HFFc6 (cell line): ENCODE measurements at places on chromosomes 1 and 21. TPM values are rescaled to one million over a fixed set of nuclear protein-coding genes. Genes with fewer than 3 reads are reported as not detected.

Gene NBPF20
- total RNA-seq: 1.8 to 2.8 TPM (median 2.2 TPM) in 3 replicates

Gene GPR157
- total RNA-seq: 5.8 to 10.0 TPM (median 9.8 TPM) in 3 replicates

Gene CLDN8
- total RNA-seq: not detected in 3 replicates

DNA sequence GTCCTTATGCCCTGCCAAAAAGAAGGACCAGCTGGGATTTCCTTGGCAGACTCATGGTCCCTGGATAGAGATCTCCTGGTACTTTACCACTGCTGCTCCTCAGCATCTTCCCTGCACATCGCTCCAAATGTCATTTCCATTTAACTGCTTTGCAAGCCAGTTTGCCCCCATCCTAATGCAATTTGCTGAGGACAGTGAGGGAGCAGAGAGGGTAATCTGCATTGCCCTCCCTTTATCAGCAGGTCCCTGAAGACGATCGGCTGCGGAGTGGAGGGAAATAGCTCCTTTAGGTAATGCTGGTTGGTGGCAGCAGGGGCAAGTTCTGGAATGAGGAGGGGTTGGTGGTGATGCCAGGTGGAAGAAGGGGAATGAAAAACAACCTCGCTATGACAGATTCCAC, 2.7 kb downstream of the PLXNA2 start:
- H3K36me3 ChIP-seq: peaks cover 4% of the 10 kb centered on the region; the same call in 1 of the 2 replicates
- H3K27ac ChIP-seq: peak overlapping the region; percentile 47; the same call in 1 of the 2 replicates
- peak overlapping the region; percentile 93 for H3K4me3 ChIP-seq
- peaks cover 74% of the 10 kb centered on the region for H3K4me1 ChIP-seq

DNA sequence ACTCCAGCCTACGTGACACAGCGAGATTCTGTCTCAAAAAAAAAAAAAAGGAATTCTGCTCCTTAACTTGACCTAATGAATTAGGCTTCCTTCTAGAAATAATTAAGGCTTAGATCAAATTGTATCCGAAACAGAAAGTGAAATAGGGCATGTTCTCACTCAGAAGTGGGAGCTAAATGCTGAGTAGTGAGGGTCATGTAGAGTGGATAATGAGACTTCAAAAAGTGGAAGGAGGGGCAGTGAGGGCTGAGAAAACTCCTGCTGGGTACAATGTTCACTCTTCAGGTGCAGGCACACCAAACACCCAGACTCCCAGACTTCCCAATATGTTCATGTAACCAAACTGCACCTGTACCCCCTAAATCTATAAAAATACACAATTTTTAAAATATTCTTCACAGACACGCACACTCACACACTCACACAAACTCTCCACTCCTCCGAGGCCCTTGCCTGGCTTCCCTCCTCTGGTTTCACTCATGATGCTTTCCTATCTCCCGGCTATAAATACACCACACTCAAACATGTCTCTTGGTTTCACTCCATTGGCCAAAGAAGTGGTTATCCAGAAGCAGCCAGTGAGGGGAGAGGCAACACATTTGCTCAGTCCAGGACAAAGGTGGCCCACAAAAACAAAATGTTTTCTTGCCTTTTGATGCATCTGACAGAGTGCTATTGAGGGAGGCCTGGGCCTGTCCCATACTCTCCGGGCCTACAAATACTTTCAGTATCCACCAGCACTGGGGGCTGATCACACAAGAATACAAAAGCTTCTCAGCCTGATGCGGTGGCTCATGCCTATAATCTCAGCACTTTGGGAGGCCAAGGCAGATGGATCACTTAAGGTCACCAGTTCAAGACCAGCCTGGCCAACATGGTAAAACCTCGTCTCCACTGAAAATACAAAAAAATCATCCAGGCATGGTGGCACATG, 249.2 kb downstream of the TOMM20 start:
- no peaks in the 10 kb centered on the region; the same call in none of the 2 replicates for H3K27me3 ChIP-seq
- peaks cover 8% of the 10 kb centered on the region; the same call in 1 of the 2 replicates for H3K4me1 ChIP-seq
- no peak for DNase-seq

Gene USH2A
- 0.05 to 0.09 TPM (median 0.05 TPM) in 3 replicates for total RNA-seq

DNA sequence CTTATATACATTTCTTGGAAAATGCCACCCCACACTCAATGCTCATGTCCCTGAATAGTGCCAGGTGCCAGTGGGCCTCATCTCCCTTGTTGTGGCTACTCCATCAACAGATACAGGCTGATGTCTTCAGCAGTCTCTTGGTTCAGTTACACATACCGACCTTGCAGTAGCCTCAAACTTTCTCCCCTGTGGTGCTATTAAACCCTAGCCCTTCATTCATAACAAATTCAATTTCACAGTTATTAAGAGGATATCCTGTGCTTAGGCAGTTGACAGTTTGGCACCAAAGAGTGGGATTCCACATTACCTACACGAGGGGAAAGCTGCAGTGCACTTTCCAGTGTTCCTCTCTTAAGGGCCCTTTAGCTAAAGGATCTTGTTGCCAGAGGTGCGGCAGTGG, 35.9 kb upstream of the CAMK1G start:
- H3K4me1 ChIP-seq: peaks cover 7% of the 10 kb centered on the region
- H3K27me3 ChIP-seq: peaks cover 30% of the 10 kb centered on the region
- H3K27ac ChIP-seq: no peak overlapping the region
- H3K4me3 ChIP-seq: no peak overlapping the region
- no peak for DNase-seq

- no peaks in the 10 kb centered on the region for H3K4me1 ChIP-seq
- DNase-seq: no peak
- no peak overlapping the region for H3K4me3 ChIP-seq
- H3K27me3 ChIP-seq: peaks cover 1% of the 10 kb centered on the region; the same call in 1 of the 2 replicates
Observed at GRCh38 chr1:75693551-75693950, 31.0 kb upstream of the ACADM start.

GRCh38 chr1:67723620-67724019, 38.6 kb downstream of the GADD45A start:
- H3K27me3 ChIP-seq: peaks cover 1% of the 10 kb centered on the region; the same call in 1 of the 2 replicates
- H3K36me3 ChIP-seq: no peaks in the 10 kb centered on the region
- H3K4me3 ChIP-seq: no peak overlapping the region
- peak; percentile 58 for DNase-seq

- no peaks in the 10 kb centered on the region; the same call in 1 of the 2 replicates for H3K27me3 ChIP-seq
- no peak overlapping the region for H3K27ac ChIP-seq
- no peak overlapping the region for H3K4me3 ChIP-seq
- peaks cover 22% of the 10 kb centered on the region for H3K36me3 ChIP-seq
- H3K4me1 ChIP-seq: no peaks in the 10 kb centered on the region
Observed at GRCh38 chr21:46437511-46437910, 21.2 kb upstream of the DIP2A start.

DNA sequence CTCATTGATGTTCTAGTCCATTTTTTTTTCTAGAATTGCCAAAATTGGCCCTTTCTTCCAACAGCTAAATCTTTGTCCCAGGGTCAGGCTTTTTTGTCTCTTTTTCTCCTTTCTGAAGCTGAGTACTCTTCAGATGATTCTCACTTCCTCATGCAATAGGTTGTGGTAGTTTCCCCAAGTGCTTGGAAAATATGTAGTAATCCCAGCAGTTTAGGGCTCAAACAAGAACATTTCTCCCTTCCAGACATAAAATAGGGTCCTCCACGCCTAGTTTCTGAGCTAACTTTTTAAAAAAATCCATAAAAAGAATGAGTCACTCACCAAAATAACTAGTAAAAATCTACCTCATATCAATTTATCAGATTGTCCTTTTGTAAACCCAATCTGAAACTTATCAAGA, 10.0 kb upstream of the MCOLN3 start:
- no peak overlapping the region for H3K4me3 ChIP-seq
- H3K36me3 ChIP-seq: no peaks in the 10 kb centered on the region
- H3K4me1 ChIP-seq: peaks cover 28% of the 10 kb centered on the region

DNA sequence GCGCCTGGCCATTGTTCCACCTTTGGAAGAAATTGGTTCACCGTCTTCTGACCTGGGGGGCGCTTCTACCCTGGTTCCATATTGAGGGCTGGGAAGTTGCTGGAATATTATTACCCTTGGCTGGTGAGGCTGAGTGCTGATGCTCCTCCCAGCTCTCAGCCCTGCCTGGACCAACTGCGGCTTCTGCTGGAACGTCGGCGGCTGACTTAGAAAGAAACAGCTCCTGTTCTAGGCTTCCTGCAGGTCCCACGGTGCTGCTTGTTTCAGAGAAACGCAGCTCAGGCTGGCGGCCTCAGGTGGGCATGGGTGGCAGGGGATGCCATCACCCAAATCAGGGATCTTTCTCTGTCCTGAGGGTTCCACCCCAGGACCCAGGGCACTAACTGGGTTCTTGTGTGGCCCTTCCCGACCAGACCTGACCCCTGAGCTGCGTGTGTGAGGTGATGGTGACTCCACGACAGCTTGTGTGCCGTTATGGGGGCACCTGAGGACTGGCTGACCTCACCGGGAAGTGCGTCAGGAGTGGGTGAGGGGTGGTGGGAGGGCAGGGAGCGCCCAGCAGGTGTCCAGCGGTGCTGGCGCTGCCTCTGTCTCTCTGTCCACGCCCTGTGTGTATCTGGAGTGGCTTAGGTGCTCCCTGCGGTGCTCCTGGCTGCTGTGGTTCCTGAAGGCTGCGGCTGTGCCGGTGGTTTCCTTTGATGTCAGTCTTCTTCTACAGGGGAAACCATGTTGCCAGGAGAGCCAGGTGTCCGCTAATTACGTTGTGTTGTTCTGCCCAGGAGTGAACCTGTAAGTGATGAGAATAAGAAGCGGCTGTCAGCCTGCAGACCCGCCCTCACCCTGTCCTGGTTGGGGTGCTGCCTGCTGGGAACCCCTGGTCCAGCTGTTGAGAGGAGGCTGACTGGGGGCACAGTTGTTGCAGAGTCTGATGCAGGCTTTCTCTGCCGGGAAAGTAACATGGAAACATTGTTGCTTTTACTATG, 8.9 kb downstream of the SKI start:
- no peak for DNase-seq
- peaks cover 4% of the 10 kb centered on the region; the same call in 1 of the 2 replicates for H3K27me3 ChIP-seq
- peaks cover 61% of the 10 kb centered on the region for H3K4me1 ChIP-seq
- peaks cover 9% of the 10 kb centered on the region; the same call in 1 of the 2 replicates for H3K36me3 ChIP-seq

- 0 out of 2 replicates have a peak, but pooled peaks cover 7% of the 10 kb centered on the region for H3K4me1 ChIP-seq
- no peak for DNase-seq
- peaks cover 19% of the 10 kb centered on the region for H3K36me3 ChIP-seq
- no peak overlapping the region for H3K27ac ChIP-seq
- no peak overlapping the region for H3K4me3 ChIP-seq
Observed at GRCh38 chr1:200867018-200867811, 5.6 kb upstream of the GPR25 start.

Gene C1orf210
- not detected in 3 replicates for total RNA-seq
